H9 (cell line): ENCODE measurements at places on chromosomes 11 and 22. TPM values are rescaled to one million over a fixed set of nuclear protein-coding genes. Genes with fewer than 3 reads are reported as not detected.

Gene DLG2
- total RNA-seq, result 8.0 and 8.2 TPM in 2 replicates

Gene NAA40
- total RNA-seq, result 43.9 and 44.4 TPM in 2 replicates

Gene PLAAT4
- total RNA-seq, result 3.1 and 3.5 TPM in 2 replicates

Gene NRIP3
- 4.2 and 4.3 TPM in 2 replicates for total RNA-seq

Gene KREMEN1
- total RNA-seq, result 2.4 and 2.6 TPM in 2 replicates

Gene TSGA10IP
- total RNA-seq, result 2.2 and 3.1 TPM in 2 replicates

Gene MIOX
- total RNA-seq, result 1.4 and 1.5 TPM in 2 replicates

Gene DERL3
- 9.0 and 9.8 TPM in 2 replicates for total RNA-seq

Gene LRRC74B
- total RNA-seq, result not detected in 2 replicates

Gene MUC2
- not detected in 2 replicates for total RNA-seq

Gene AIFM3
- total RNA-seq, result 1.9 and 2.3 TPM in 2 replicates

Gene P2RY2
- total RNA-seq, result 0.26 and 0.35 TPM in 2 replicates

Gene SRPRA
- total RNA-seq, result 63.7 and 64.3 TPM in 2 replicates

Gene MMP27
- not detected in 2 replicates for total RNA-seq

Gene SCGB1A1
- not detected in 2 replicates for total RNA-seq
